ENCODE measurements at places on chromosomes 2 and 18.

DNA sequence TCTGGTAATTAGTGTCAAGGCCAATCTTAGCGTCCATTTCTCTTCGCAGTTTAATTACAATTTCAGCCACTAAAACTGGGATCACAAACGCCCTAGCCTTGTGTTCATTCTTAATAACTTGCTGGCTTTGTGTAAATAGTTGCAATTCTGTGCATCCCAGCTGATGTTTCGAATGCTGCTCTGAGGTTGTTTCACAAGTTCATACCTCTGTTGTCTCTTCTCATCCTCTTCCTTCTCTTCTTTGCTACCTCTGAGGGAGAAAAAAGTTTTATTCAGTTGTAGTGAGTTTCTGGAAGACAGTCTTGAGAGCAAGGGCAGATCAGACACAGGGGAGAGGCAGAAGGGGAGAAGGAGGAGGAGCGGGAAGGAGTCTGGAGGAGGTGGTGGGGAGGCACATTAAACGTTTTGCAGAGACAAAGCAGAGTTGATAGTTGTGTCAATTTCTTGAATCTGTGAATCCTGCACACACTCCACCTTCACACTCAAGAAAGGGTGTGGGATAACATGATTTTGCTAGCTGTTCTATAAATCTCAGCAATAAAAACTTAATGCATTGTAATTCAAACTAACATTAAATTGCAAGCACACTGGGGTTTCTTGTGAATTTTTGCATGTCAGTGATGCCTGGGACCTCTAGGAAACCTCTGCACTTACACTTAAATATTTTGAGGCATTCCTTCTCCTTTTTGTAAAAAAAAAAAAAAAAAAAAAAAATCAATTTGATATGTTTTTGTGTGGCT, 6.8 kb downstream of the MEIS1 start:
- DNase-seq: no peak

- DNase-seq: peak; percentile 33
These were observed 167.3 kb upstream of the NOSTRIN start for GRCh38 chr2:168635065-168635577.

GRCh38 chr2:68762100-68762499, 27.5 kb downstream of the ARHGAP25 start:
- no peak for DNase-seq

GRCh38 chr2:186531257-186531775, 45.3 kb downstream of the ZC3H15 start:
- DNase-seq: no peak

DNA sequence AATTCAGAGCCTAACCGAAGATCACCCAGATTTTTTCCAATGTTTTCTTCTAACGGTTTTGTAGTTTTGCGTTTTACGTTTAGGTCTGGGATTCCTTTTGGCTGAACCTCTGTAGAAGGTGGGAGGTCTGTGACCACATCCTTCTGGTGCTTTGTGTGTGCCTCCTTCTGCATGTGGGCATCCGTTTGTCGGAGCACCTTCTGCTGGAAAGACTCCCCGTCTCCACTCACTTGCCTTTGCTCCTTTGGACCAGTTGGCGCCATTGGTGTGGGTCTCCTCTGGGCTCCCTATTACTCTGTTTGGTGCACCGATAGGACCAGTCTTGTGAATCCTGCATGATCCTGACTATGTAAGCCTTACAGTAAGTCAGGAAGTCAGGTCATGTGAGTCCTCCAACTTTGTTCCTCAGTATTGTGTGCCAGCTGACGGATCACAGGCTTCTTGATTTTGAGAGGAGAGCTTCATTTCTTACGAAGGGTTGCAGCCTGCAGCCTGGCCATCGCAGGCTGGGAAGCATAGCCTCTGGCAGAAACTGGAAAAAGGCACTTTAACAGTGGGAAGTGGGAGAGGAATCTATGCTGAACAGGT, 13.6 kb downstream of the AQP12A start:
- no peak for DNase-seq

- peak; percentile 12 for DNase-seq
These were observed 45.8 kb upstream of the EML6 start for GRCh38 chr2:54677476-54678265.

- peak; percentile 58 for DNase-seq
These were observed 2.4 kb upstream of the HOXD8 start for GRCh38 chr2:176126929-176127773.

DNA sequence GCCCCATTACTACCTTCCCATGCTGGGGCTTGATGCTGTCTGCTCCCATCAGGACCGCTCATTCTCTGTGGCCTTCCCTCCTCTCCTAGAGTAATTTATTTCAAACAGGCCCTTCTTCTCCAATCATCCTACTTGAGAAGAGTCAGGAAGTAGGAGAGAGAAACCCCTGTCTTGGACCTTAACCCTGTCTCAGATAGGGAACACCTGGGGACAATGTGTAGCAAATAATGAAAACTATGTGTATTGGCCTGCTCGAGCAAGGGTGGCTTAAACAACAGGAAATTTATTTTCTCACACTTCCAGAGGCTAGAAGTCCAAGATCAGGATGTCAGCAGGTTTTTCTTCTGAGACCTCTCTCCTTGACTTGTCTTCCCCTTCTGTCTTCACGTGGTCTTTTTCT, 26.6 kb upstream of the NEMP2 start:
- no peak for DNase-seq

- peak; percentile 80 for DNase-seq
These were observed 12.3 kb downstream of the CEP192 start for GRCh38 chr18:13003466-13003896.

DNA sequence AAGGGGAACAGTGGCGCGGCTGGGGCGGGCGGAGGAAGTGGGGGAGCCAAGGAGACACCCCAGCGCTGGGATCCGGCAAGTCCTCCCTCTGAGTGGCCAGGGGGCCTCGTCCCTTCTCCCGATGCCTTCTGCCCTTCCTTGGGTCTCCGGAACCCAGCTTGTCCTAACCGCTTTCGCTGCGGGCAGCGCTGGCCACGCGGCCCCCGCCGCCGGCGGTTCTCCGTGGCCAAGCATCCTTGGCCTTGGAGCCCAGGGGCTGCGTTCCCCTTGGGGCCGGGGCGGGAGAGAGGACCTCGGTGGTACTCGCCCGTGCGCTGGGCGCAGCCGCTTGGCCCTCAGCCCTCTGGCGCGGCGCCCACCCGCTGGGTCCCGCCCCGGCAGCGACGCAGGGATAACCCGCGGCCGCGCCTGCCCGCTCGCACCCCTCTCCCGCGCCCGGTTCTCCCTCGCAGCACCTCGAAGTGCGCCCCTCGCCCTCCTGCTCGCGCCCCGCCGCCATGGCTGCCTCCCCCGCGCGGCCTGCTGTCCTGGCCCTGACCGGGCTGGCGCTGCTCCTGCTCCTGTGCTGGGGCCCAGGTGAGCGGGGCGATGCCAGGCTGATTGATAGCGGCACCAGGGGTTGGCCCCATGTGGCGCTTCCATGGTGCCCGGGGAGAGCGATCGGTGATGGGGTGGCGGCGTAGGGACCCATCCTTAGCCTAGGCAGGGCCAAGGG, 128.7 kb downstream of the UXS1 start:
- DNase-seq: no peak

- no peak for DNase-seq
These were observed 42.5 kb downstream of the CNGA3 start for GRCh38 chr2:98388601-98389250.

DNA sequence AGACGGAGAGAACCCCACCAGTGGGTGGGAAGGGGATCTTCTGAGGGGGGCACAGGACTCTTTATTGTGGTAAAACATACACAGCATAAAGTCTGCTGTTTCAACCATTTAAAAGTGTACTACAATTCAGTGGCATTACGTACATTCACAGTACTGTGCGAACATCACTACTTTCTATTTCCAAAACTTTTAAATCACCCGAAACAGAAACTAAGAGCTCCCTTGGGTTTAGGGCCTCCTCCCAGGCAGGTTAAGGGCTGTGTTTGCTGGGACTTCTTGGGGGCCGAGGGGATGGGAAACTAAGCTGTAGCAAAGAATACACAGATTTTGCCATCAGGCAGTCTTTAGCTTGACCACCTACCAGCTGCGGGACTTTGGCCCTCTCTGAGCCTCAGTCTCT, 242.0 kb downstream of the HAUS1 start:
- no peak for DNase-seq

DNA sequence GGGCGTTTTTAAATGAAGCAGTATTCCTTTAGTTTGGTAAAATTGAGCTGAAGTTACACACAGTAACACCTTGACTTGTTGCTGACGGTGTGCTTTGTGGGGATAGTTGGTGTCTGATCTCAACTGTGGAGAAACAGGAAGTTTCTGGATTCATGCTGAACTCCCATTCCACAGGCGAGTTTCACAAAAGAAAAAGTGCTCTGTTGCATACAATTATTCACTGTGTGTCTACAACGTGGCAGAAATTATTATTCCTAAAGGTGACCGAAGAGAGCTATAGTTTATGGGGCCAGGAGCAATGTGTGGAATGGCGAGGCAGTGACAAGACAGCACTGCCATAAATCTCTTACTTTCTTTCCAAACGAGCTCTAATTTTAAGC, 463 bp upstream of the CABYR start:
- DNase-seq: no peak

GRCh38 chr18:44687421-44687820, 6.7 kb downstream of the SETBP1 start:
- DNase-seq: no peak

DNA sequence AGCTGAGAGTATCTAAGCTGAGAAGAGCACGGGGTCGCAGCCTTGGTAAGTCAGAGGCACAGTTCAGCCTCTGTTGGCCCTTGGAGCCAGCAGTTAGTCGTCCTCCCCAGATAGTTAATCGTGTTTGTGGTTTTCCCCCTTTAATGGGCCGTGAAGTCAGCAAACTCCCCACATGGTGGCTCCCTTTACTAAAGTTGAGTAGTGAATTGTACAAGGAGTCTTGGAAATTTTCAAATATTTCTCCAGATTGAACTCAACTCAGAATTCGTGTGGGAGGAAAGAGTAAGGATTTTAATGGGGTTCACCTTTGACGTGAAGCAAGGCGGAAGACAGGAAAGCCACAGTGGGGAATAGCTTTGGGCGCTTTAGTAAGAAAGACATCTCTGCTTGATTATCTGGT, 2.4 kb upstream of the ADCYAP1 start:
- no peak for DNase-seq

- DNase-seq: no peak
These were observed 141.1 kb downstream of the PARD3B start for GRCh38 chr2:204686406-204686805.

GRCh38 chr2:101329026-101329425, 20.5 kb upstream of the RNF149 start:
- no peak for DNase-seq

GRCh38 chr2:236261452-236261851, 2.8 kb downstream of the ASB18 start:
- DNase-seq: no peak

DNA sequence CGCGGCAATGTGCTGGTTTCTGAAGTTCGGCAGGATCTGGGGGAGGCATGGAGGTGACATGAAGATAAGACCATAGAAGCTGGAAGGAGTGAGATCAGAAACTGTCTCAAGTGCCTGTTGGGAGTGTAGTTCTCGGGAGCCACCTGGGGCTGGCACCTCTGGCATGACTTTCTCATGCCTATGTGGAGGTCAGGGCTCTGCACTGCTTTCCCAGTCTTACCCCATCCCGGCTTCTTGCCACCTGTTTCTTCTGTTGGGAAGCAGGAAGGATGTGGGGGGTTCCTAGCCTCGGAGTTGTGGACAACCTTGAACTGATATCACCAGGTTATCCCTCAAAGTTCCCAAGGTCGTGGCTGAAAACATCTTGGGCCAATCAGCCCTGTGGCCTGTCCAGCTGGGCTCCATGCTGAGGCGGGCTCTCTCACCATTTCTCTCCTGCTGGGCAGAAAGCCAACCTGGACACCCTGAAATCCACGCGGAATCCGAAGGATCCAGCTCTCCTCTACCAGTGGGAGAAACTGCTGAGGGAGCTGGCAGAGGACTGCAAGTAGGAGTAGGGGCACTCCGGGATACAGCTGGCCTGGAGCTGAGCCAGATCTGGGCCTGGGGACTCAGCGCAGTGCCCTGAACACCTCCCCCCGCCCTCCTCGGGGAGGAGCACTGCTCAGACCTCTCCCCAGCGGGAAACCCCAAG, 42.5 kb downstream of the FER1L5 start:
- no peak for DNase-seq

GRCh38 chr2:15890936-15891905, 49.1 kb upstream of the MYCN start:
- no peak for DNase-seq

- DNase-seq: peak; percentile 83
These were observed 68.3 kb downstream of the SPTBN1 start for GRCh38 chr2:54524226-54524991.

- DNase-seq: peak; percentile 33
These were observed 48.4 kb upstream of the ANKRD44 start for GRCh38 chr2:197358931-197359330.

- no peak for DNase-seq
These were observed 106.2 kb upstream of the ZFP36L2 start for GRCh38 chr2:43332653-43333052.

DNA sequence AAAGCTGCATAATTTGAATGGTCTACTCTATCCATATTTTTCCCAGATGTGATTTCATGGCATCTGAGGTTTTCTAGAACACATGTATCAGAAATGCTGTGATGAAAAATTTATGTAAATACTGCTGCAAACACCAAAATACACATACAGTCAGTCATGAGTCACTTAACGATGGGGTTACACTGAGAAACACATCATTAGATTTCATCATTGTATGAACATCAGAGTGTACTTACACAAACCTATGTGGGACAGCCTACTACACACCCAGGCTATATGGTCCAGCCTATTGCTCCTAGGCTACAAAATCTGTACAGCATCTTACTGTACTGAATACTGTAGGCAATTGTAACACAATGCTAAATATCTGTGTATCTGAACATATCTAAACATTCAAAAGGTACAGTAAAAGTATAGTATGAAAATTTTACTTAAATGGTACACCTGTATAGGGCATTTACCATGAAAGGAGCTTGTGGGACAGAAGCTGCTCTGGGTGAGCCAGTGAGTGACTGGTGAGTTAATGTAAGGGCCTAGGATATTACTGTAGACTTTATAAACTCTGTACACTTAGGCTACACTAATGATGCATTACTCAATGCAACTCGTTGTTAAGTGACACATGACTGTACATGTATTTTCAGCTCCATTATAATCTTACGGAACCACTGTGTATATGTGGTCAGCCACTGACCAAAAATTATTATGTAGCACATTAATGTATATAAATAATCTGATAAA, 33.5 kb downstream of the PNO1 start:
- DNase-seq: peak; percentile 96

GRCh38 chr2:69166812-69167468, 154.0 kb downstream of the ANTXR1 start:
- no peak for DNase-seq

GRCh38 chr2:171882089-171882769, 11.8 kb downstream of the SLC25A12 start:
- DNase-seq: peak; percentile 27

DNA sequence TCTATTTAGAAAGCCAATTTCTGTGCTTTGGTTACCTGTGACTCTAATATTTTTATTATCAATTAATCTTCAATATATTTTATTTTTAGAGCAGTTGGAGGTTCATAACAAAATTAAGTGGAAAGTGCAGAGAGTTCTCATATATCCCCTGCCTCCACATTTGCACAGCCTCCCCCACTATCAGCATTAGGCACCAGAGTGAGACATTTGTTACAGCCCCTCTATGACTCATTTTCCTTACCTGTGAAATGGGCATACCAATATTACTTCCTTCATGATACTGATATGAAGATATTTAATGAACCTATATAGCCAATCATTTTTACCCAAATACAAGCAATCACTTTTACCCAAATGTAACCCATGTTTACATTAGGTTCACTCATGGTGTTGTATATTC, 34.0 kb upstream of the CYTIP start:
- DNase-seq: no peak
